ENCODE measurements at places on chromosomes 2 and 18.

DNA sequence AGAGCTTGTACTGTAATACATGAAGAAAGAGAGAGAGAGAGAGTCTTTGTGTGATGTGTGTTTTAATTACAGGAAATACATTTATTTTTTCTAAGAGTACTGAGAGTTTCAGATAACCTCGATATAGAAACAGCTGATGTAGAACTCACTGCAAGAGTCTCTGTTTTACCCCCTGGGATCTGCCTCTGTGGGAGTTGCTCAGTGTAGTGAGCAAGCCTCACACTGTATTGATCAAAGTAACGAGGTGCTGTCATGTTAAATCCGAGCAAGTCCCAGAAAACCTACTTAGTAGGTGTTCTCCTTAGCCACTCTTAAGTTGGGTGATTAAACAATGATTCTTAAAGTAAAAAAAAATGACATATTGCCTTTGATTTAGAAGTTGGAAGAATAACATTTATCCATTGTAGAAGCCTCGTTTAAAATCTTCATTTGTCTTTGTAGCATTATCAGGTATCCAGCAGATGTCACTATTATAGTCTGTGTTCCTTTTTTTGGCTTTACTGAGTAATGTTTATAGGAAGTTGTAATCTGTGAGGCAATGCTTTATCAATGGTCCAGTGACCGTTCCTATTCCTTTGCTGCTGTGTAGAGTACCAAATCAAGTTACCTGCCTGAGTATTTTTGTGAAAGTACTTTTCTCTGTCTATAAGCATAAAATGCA is 219.0 kb downstream of the MYO3B start:
- no peak for DNase-seq

DNA sequence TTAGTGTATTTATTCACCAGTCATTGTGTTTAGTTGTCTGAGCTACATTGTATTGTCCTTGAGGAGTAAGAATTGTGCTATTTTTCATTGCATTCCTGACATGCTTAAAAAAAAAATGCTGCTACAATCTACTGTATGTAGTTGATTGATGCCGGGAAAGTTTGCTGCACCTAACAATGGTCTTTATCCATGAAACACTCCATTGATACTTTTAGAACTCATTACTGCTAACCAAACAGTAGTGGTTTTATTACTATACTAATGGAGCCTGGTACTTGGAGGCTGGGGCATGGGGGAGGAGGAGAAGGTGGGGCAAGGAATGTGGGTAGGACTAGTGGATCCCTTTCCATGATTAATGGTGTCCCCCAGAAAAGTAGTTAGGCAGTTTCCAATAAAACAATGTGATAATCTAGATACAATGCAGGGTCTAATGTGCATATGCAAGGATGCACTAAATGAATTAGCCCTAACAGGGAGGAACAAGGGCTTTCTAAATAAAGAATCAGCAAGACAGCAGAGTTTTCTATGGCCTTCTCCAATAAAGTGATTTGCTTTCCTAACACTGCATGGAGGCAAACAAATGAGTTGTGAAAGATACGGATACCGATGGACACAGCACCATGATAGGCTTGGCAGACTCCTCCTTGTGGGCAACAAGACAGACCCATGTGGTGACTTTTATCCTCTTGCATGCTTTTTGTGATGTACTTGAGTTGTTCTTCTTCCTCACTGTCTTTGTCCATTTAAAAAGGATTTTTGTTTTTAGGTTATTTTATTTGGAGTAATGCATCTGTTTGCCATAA is 78.5 kb downstream of the FMNL2 start:
- DNase-seq, result no peak

- DNase-seq, result no peak
Measured at GRCh38 chr2:177001334-177001733, 211.3 kb upstream of the HNRNPA3 start.

DNA sequence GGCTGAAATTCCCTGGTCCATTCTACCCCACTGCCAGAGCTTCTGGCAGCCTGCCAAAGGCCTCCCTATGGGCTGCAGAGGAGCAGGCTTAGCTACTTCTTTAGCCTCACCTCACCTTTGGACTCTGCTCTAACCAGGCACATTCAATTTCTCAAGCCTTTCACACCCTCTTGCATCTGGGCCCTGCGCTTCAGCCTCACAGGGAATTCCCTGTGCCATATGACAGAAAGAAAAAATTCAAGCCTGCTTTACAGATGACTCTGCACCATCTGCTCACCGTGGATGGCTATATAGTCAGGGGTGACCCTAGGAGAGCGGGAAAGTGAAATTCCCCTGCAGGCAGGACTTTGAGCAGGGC is 62.5 kb downstream of the REEP1 start:
- no peak for DNase-seq

DNA sequence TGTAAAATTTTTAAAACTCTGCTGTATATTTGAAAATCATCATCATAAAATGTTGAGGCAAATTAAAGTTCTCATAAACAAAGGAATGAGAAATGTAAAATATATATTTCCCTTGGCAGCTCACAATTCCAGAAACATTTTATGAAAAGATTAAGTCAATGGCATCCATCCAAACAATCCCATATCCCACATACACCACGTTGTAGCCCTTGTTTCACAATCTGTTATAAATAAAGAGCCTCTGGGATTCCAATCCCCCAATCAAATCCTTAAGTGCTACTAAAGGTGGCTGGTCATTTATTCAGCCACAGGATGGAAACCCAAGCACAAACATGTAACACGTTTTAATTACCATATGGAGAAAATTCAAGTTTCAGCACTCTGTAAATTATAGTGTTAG is 51.7 kb downstream of the GFPT1 start:
- DNase-seq, result no peak

DNA sequence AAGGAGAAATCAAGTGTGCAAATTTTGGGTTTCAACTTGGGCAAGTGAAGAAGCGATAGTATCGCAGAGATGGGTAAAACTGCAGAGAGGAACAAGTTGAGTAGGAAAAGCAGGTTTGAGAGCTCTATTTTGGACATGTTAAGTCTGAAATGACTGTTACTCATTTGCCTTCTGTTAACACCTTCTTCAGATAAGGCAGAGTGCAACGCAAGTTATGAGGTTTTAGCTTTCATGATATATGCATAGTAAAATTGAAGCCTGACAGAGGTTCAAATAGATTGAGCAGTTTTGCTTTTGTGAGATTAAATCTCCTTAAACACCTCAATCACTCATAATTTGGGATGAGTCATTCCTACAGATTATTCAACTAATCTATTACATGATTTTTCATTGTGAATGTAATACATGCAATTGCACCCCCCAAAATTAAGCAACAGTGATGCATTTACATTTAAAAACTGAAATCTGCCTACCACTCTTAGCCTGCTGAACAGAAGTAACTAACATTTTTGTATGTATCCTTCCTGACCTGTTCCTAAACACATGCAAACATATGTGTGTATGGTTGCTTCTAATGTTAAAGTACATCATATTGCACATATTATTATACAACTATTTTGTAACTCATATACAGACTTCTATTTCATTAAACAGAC is 575.4 kb downstream of the ARHGAP15 start:
- no peak for DNase-seq

GRCh38 chr2:57554348-57554747 is 492.3 kb upstream of the VRK2 start:
- no peak for DNase-seq

- no peak for DNase-seq
Measured at GRCh38 chr2:70412294-70413070, 110.6 kb upstream of the FAM136A start.

- no peak for DNase-seq
Measured at GRCh38 chr2:148451046-148451445, 193.5 kb upstream of the EPC2 start.

DNA sequence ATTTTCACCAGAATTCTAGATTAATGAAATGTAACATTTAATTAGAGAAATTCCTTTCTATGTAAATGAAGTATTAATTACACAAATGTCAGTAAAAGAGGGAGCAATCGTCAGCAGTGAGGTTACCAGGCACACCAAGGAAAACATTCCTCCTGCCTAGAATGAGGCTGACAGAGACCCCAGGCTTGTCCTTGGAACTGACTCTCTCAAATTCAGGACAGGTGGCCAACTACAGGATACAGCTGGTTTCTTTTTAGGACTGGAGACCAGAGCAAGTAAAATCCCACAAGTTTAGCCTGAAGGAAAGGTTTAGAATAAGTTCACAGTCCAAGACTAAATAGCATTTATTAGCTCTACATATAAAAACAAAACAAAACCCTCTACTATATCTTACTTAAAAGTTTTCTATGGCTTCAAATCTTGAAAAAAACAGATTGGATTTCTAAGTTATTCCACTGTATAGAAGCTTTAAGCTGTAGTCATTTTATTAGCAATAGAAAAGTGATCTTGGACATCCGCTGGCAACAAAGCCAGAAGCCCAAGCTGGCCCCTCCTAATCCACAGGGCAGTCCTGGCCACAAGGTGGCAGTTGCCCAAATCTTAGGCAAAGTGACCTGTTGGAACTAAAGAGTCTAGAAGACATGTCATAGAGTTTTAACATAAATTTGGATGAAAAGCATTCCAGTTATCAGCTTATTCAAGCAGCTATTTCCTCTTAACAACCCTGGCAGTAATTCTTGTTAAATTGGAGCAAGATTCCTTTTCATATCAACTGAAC is 81.0 kb downstream of the SP3 start:
- DNase-seq, result no peak

GRCh38 chr18:59742325-59743111 is 45.3 kb upstream of the CCBE1 start:
- no peak for DNase-seq

- DNase-seq, result no peak
Measured at GRCh38 chr18:56097621-56098020, 509.6 kb upstream of the TCF4 start.

DNA sequence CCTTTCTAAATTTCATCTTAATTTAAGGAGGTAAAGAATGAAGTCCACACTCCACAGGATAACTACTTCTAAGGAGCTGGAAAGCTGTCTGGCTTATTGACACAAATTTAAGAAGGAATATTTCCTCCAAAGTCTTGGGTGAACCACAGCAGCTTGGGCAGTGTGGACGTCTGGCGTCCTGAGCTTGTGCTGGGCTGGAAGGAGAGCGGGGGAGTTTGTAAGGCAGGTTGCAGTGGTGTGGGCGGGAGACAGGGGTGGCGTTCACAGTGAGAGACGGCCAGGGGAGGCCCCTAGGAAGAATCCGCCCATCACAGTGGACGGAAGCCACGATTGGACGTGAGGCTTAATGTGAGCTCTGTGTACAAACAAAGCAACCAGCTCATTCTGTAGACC is 25.7 kb downstream of the ADI1 start:
- no peak for DNase-seq

GRCh38 chr18:5284808-5285207 is 10.7 kb downstream of the ZBTB14 start:
- no peak for DNase-seq

- DNase-seq, result no peak
Measured at GRCh38 chr2:39629646-39630045, 36.1 kb upstream of the TMEM178A start.

DNA sequence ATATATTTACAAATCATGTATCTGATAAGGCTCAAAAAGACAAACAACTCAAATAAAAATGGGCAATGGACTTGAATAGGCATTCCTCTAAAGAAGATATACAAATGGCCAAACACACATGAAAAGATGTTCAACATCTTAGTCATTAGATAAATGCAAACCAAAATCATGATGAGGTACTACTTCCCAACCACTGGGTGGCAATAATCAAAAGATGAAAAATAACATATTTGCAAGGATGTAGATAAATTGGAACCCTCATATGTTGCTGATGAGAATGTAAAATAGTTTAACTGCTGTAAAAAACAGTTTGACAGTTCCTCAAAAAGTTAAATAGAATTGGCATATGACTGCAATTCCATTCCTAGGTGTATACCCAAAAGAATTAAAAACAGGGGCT is 132.3 kb downstream of the TTC32 start:
- DNase-seq, result no peak

- no peak for DNase-seq
Measured at GRCh38 chr2:171688129-171688465, 828 bp downstream of the DYNC1I2 start.

- DNase-seq, result no peak
Measured at GRCh38 chr2:147288131-147288530, 556.7 kb upstream of the ACVR2A start.

- no peak for DNase-seq
Measured at GRCh38 chr2:217834057-217834620, 168.7 kb downstream of the TNS1 start.

Data from activated CD4-positive, CD25-positive, alpha-beta regulatory T cell (primary cell).